ENCODE measurements at places on chromosomes 5 and 9.

DNA sequence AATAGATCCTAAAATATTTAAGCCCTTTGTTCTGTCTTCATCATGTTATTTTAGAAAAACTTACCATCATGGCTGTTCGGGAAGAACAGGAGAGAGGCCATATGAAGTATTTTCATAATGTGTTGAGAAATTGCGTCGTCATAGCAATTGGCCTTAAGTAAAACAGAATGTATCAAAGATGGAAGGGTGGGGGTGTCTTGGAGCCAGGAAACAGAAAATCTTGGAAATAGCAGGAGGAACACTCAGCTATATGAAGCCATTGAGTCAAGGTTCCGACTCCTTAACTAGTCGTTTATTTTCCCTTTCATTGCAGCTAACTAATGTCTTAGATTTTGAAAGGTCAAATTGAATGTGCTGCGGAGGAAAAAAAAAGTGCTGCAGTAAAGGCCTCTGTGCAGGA lies 1.3 kb downstream of the SPTAN1 start:
- no peak for DNase-seq

- DNase-seq: no peak
These were observed 25.7 kb downstream of the CDKN2A start for GRCh38 chr9:21968331-21969010.

DNA sequence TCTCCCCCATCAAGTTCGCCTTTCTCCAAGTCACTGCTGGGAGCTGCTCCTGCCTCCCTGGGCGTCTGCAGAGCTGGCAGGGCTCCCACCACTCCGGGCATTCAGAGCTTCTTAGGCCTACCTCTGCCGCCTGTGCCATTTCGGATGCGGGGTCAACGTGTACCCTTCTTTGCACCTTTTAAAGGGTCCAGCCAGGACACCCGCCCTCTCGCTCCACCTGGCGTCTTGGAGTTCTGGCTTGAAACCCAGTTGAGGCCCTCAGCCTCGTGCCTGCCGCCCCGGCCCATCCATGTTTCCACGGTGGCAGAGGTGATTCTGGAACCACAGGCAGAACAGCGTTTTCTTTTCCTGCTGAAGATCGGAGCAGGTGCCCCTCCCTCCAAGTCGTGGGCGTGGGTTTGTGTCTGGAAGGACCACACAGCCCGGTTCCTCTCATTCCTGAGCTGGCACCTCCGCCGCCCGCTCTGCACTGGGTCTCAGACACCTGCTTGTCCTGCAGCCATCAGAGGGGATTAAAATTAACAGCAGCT lies 32.9 kb downstream of the NDUFS6 start:
- DNase-seq: no peak

GRCh38 chr5:44827681-44828080 lies 18.9 kb downstream of the MRPS30 start:
- DNase-seq: no peak

- DNase-seq: no peak
These were observed 18.8 kb upstream of the FANCC start for GRCh38 chr9:95336281-95336680.

- DNase-seq: peak; percentile 59
These were observed 30.6 kb upstream of the SMU1 start for GRCh38 chr9:33106827-33107621.

GRCh38 chr9:10678790-10679189 lies 66.0 kb upstream of the PTPRD start:
- peak; percentile 53 for DNase-seq

Data from non-pigmented ciliary epithelial cell (primary cell).